ENCODE measurements at places on chromosomes 12 and 14.

- DNase-seq: no peak
Measured at GRCh38 chr12:60684988-60685655, 1089.3 kb downstream of the SLC16A7 start.

GRCh38 chr12:49043856-49044258, 16.7 kb downstream of the KMT2D start:
- DNase-seq: peak; percentile 77

GRCh38 chr12:91058786-91059185, 962 bp upstream of the KERA start:
- no peak for DNase-seq

GRCh38 chr14:56133547-56133946, 15.3 kb downstream of the PELI2 start:
- no peak for DNase-seq

DNA sequence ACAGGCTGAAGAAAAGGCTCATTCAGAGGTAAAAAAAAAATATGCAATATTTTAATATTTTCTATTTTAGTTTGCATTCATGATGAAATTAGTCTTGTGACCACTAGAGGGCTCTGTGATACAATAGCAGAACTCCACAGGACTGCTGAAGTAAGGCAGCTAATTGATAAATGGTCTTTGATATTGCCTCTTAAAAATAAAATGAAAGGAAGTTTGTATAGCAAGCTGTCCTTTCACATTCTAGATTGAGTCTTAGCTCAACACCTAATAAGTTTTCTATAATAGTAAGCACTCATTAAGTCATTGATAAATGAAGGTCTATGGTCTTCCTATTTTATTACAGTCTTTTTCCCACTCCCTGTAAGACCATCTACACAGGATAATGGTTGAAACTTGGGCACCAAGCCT, 315.7 kb downstream of the NAV3 start:
- no peak for DNase-seq

DNA sequence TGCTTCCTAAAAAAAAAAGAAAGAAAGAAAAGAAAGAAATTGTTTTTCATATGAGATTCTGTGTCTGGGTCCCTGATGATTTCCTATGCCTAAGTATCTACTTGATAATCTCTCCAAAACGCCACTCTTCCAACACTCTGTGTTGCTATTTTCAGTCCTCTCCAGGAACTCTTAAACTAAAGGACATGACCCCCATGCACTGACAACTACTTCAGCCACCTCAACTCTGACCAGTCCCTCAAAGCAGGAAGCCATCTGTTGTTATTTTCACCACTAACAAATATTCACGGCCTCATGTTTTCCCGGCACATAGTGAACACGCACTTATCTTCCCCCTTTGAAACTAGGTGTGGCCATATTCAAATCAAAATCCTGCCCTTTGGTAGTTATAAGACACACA, 259.3 kb downstream of the PPFIA2 start:
- no peak for DNase-seq

GRCh38 chr12:3150308-3150670, 73.1 kb downstream of the TSPAN9 start:
- no peak for DNase-seq

- no peak for DNase-seq
Measured at GRCh38 chr14:35789651-35790050, 19.4 kb downstream of the RALGAPA1 start.

DNA sequence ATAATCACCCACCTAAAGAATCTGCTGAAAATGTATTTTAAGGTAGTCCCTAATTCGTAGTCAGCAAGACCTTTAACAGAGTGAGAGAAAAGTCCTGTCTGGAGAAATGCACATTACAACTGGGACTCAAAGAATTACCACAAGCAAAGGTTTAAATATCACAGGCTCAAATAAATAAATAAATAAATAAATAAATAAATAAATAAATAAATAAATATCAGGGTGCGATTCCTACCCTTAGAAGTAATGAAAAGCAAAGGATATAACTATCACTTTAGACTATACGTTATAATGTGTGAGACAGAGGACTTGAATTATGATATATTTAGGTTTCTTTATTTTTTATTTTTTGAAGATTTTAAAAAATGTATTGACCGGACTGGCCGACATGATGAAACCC, 522.5 kb upstream of the ATXN7L3B start:
- DNase-seq: no peak

DNA sequence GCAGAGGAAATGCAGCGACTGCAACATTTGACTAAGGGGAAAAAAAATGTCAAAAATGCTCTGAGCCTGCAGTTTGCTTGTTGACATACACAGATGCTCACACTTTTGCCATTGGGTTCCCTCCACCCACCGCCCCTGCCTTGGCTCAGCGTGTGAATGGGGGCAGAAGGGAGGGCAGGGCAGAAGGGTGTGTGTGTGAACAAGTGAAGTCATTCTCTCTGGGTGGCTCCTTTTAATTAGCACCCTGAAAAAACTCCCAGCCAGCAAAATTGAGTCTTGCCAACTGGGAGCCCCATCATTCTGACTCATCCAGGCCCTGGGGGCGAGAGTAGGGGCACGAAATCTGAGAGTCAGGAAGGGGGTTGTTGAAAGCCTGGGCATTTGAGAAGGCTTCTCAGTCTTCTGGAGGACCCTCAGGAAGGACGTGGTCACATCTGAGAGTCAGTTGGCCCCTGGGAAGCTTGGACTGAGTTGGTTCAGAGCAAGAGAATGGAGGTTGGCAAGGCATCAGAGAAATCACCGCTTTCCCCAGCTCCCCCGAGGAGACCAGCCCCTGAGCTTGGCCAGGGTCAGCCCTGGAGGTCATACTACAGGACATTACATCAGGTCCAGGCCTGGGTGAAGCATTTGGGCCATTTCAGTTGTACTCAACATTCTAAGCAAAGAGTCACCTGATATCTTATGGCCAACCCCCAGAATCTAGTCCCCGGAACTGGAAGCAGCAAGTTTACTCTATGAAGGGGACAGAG, 22.7 kb upstream of the KRT78 start:
- DNase-seq: no peak

DNA sequence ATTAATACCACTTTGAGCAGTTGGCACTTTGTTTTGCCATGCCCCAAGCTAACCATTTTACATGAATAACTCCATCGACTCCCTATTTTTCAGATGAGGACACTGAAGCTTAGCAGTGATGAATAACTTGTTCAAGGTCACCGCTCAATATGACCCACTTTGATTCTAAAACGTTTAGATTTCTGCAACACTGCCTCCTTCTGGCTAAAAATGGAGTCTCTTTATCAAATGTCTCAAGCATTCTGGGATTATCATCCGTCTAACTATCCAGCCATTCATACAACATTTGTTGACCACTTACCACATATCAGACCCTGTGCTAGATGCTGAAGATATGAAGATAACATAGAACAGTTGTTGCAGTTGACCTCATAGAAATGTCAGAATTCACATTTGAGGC, 298.0 kb downstream of the PPFIA2 start:
- DNase-seq: no peak

DNA sequence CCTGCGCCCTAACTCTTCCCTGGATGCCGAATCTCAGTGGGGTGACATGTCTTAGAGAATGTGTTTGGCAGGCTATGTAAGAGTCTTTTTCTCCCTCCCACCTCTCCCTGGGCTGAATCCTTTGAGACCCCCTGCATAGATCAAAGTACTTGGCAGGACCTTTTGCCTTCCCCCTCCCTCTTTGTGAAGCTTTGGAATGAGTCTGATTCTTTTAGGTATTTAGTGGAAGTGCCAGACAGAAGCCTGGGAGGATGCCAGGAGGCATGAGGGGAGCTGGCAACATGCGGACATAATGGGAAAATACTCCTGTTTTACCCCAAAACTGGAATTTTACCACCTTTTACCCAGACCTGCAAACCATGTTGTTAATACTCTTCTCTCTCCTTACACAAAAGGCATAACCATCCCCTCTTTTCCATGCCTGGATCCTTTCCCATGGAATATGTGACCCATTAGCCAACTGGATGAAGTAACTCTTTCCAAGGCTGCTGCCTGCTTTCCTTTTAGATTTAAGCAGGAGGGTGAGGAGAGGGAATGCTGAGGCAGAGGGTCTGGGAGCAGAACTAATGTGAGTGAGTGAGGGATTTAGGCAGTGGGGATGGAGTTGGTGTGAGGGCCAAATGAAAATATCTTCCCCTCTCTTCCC, 41.7 kb downstream of the TTLL5 start:
- no peak for DNase-seq

- peak; percentile 16 for DNase-seq
Measured at GRCh38 chr14:53545217-53545616, 392.1 kb upstream of the DDHD1 start.

- DNase-seq: no peak
Measured at GRCh38 chr12:129564768-129565167, 339.1 kb downstream of the TMEM132D start.

GRCh38 chr12:65465766-65466547, 187.5 kb downstream of the MSRB3 start:
- DNase-seq: no peak

DNA sequence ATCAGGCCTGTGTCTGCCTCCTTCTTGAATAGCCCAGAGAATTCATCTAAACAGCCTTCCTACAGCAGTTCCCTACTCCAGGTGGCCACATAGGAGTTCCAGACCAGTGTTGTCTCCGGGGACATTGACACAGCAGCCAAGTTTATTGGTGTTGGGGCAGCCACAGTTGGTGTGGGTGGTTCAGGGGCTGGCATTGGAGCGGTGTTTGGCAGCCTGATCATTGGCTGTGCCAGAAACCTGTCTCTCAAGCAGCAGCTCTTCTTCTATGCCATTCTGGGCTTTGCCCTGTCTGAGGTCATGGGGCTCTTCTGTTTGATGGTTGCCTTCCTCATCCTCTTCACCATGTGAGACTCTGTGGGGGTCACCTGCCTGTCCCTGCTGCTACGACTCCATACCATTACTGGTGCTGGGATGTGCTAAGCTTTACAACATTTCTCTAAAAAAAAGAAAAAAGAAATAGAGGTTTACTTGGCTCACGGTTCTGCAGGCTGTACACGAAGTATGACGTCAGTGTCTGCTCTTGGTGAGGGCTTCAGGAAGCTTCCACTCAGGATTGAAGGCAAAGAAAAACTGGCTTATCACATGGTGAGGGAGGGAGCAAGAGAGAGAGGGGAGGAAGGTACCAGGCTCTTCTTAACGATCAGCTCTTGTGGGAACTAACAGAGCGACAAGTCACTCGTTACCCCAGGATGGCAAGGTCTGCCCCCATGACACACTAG, 57.5 kb downstream of the CHST11 start:
- no peak for DNase-seq

- no peak for DNase-seq
Measured at GRCh38 chr14:32189811-32190210, 12.0 kb upstream of the RNU6-7 start.

DNA sequence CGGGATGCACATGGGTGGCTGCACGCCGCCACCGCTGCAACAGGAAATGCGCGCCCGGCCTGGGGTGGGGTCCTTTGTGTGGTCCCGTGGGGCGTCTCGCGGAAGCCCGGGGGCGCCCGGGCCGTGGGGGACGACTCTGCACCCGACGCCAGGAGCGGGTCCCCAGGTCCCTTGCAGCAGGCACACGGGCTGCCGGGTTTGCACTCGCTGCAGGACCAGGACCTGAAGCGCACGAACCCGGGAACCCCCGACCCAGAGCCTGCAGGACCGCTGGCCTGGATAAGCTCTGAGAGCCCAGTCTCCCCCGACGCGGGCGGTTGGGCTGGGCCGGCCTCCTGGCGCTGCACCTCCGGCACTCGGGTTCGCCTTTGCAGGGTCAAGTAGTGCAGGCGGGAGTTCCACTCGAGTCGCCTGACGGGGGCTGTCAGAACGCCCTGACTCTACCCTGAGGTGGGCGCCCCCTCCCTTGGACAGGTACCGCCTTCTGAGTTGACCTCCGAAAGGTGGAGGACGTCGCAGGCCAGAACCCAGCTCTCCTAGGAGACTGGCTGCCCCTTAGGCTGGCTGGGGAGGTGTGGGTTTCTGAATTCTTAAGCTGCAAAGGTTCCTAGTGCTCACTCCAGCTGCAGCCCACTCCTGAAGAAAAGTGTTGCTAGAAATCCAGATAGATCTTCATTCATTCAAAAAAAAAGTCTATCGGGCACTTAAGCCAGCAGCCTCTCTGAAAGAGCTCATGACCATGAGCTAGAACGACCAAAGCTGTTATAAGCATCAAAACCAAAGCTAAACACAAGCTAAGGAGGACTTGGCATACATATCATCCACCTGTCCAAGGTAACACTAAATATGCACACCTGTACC, 68.0 kb downstream of the RNF34 start:
- no peak for DNase-seq

GRCh38 chr12:56600753-56601152, 29.4 kb downstream of the BAZ2A start:
- DNase-seq: no peak

DNA sequence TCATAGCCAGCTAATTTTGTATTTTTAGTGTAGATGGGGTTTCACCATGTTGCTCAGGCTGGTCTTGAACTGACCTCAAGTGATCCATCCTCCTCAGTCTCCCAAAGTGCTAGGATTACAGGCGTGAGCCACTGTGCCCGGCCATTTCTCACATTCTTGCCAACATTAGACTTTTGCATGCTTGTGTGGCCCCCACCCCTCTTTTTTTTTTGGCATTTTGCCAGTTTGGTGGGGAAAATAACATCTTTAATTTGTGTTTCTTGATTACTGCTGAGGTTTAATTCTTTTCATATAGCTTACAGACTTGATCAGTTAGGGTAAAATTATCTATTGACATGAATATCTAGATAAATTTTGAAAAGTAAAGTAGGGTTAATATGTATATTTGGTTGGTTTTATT, 3.8 kb downstream of the CCT2 start:
- no peak for DNase-seq

- no peak for DNase-seq
Measured at GRCh38 chr12:63917864-63918799, 73.6 kb downstream of the SRGAP1 start.

DNA sequence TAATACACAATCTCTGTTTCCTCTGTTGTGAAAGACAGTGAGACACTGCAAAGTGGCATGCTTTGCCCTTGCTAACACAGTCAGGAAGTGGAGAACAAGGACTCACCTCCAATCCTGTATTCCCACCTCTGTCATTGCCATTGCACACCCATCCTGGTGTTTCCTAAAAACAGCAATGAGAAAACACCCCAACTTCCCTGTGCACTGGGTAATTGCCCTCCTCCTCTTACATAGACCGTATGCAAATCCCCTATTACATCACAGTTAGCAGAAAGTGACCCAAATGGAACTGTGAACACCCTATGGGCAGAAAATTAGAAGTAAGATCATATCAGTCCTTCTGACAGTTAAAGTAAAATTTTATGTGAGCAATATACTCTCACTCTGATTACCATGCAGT, 355.5 kb downstream of the BCL11B start:
- DNase-seq: no peak

- no peak for DNase-seq
Measured at GRCh38 chr14:56094076-56094475, 24.1 kb upstream of the PELI2 start.

GRCh38 chr14:34256223-34256622, 205.8 kb downstream of the SPTSSA start:
- no peak for DNase-seq

- DNase-seq: no peak
Measured at GRCh38 chr14:75003250-75004027, 718 bp downstream of the EIF2B2 start.

Measured in GM19239 (cell line).